ENCODE measurements at places on chromosomes 4 and X.

GRCh38 chr4:103496800-103497199 is 223.0 kb downstream of the TACR3 start:
- no peak for DNase-seq

DNA sequence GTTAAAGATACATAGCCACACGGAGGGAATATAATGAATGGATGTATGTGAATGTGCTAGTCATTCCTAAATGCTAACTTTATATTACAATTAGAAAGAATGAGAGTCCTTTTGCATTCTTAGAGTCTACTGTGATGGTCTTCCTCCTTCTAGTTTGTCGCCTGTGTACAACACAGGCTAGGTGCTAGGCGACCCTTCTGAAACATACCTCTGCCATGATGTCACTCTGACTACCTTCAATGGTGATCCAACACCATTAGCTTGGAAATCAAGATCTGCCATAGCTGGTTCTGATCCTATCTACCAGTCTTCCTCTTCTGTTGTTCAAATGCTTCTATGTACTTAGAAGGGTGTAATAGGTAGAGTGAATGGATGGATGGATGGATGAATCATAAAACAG is 151.2 kb downstream of the MGST2 start:
- DNase-seq, result no peak

DNA sequence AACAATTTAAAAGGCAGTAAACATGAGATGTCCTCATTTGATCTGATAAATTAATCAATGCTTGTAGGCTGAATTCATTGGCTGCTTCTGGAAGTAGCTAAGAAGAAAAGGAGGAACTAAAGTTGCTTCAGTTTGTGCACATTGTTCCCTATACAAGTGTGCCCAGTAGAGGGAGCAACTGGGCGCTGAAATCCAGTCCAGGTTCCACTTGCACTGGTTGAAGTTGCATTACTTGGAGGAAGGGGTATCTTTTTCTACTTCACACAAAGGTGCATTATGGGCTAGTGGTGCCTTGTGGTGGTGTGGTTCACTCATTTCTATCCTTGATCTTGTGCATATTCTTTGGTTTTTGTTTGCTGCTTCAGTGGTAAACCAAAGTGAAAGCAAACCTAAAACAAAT is 67.9 kb upstream of the SOX3 start:
- DNase-seq, result no peak

DNA sequence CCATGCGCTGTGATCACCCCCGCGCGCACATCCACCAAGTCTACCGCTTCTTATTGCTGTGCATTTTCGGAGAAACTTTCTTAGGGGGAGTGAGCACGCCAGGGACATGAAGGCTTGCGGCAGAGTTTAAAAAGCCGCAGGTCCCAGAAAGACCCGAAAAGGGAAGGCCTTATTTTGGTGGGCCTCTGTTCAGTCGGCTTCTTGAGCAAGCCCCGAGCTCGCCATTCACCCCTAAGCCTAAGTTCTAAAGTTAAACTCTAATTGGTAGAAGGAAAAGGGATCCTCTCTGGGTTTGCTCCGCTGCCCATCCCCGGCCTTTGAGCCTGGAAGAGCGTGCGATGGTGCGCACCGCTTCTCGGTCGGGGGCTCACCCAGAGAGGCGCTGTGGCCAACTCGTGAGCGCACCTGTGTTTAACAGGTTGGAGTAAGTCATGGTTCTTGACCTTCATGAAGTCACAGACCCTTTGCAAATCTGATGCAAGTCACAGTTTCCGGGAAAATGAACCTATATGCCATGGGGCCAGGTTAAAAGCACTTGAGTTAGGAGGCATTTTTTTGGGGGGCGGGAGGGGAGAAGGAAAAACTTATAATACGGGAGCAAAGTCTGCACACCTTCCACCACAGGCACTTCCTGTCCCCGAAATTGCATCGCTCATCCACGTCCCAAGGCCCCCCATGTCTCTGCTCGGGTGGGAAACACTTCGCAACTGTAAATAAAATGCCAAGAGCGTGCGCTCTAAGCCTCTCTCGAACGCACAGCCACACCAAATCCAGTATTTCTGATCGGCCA is 1.9 kb downstream of the PHOX2B start:
- no peak for DNase-seq

- DNase-seq, result no peak
Observed at GRCh38 chr4:154506253-154506652, 14.7 kb upstream of the DCHS2 start.

GRCh38 chrX:69388526-69388925 is 115.6 kb upstream of the NALF2 start:
- no peak for DNase-seq

- DNase-seq, result no peak
Observed at GRCh38 chr4:1974840-1975239, 33.9 kb downstream of the NELFA start.

GRCh38 chr4:176438401-176438800 is 118.6 kb downstream of the SPCS3 start:
- no peak for DNase-seq

DNA sequence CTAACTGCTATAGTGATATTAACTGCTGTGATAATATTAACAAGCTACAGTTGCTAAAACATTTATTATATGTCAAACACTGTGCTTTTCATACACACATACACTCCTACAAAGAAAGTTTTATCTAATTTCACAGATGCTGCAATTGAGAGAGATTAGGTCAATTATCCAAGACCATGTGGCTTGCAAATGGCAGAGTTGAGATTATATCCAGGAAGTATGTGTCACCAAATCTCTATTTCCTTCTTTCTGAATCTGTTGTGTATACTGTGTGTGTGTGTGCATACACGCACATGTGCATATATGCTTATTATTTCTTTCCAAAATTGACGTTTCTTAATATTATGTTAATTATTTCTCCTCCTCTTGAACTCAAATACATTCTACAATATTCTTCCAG is 775.9 kb upstream of the FTHL17 start:
- no peak for DNase-seq

DNA sequence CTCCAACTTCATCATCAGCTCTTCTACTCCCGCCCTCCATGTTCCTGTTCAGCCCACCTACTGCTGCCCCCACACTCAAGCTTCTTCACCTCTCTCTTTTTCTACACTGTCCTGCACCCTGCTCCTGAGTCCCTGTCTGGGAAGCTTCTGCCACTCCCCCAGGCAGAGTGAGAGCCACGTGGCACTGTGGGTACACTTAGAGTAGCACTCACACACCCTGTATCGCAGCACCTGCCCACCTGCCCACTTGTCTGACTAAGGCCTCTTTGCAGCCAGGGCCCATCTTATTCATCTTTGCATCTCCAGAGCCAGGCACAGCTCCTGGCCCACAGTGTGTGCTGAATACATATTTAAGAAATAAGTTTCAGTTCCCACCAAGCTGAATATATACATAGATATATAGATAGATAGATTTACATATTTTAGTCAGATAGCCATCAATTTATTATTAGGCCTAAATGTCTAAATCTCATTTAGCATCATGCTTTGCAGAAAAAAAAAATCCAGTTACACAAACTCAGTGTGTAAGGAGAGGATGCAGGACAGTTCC is 24.9 kb downstream of the CCDC149 start:
- DNase-seq, result no peak

DNA sequence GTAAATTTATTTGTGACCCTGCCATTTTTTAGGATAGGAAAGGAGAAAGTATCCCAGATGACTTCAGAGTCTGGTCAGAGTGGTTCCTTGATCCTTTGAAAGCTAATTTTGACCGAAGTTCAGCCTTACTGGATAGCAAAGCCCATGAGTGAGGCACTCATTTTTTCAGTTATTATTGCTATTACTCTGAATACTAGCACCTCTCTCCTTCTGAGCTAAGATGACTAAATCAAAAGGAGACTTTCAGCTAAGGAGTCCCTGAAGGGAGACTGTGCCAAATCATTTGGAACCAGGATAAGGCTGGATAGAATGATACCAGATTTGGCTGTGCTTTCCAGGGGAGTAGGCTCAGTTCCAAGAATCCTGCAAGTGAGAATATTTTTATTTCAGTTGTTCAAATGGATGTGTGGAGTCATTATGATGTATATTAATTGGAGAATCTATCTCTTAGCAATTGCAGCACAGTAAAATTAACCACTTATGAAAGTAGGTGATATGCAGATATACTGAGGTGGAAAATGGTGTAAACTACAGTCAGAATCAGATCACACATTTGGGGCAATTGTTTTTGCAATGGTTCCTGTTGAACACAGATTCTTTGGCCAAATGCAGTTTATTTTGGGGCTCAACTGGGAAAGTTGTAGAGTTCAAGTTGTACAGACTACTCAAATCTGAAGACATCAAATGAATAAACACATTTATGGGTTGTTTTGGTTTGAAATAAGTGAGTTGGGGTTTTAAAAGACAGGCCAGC is 1.2 kb downstream of the P2RY10 start:
- DNase-seq, result no peak

GRCh38 chr4:17094159-17094875 is 195.9 kb upstream of the LDB2 start:
- DNase-seq, result no peak

DNA sequence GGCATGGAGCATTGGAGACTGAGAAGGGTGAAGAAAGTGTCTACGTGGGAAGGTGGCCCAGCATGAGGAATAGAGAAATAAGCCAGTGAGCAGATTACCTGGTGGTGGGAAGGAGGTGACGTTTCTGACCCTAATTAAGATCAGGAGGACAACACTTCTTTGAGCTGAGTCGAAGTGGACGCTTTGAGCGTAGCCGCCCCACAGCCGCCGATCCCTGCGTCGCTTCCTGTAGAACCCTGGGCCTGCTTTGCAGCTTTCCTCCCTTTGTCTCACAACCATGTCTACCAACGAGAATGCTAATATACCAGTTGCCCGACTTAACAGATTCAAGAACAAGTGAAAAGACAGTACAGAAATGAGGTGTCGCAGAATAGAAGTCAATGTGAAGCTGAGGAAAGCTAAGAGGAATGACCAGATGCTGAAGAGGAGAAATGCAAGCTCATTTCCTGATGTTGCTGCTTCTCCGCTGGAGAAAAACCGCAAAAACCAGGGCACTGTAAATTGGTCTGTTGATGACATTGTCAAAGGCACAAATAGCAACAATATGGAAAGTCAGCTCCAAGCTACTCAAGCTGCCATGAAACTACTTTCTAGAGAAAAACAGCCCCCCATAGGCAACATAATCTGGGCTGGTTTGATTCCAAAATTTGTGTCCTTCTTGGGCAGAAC is 6.4 kb upstream of the ANTXR2 start:
- DNase-seq, result no peak

- DNase-seq, result no peak
Observed at GRCh38 chr4:10020871-10021652, at the start of gene SLC2A9. Gene SLC2A9, minus strand, starts transcription at chr4:10021497. Its CDS starts 68 bp downstream, at chr4:10021429.

GRCh38 chr4:122458625-122459024 is 2.1 kb upstream of the IL2 start:
- DNase-seq, result peak; percentile 7

- no peak for DNase-seq
Observed at GRCh38 chr4:73067971-73068394, 1.5 kb downstream of the COX18 start.

GRCh38 chr4:93710101-93710846 is 118.3 kb upstream of the ATOH1 start:
- no peak for DNase-seq

DNA sequence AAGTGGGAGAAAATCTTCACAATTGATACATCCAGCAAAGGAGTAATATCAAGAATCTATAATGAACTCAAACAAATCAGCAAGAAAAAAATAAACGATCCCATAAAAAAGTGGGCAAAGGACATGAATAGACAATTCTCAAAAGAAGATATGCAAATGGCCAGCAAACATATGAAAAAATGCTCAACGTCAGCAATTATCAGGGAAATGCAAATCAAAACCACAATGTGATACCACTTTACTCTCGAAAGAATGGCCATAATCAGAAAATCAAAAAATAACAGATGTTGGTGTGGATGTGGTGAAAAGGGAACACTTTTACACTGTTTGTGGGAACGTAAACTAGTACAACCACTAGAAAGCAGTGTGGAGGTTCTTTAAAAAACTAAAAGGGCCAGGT is 114.3 kb upstream of the CCSER1 start:
- no peak for DNase-seq

GRCh38 chrX:96971812-96972211 is 88.1 kb downstream of the RPA4 start:
- no peak for DNase-seq

- no peak for DNase-seq
Observed at GRCh38 chrX:97026406-97026805, 142.7 kb downstream of the RPA4 start.

DNA sequence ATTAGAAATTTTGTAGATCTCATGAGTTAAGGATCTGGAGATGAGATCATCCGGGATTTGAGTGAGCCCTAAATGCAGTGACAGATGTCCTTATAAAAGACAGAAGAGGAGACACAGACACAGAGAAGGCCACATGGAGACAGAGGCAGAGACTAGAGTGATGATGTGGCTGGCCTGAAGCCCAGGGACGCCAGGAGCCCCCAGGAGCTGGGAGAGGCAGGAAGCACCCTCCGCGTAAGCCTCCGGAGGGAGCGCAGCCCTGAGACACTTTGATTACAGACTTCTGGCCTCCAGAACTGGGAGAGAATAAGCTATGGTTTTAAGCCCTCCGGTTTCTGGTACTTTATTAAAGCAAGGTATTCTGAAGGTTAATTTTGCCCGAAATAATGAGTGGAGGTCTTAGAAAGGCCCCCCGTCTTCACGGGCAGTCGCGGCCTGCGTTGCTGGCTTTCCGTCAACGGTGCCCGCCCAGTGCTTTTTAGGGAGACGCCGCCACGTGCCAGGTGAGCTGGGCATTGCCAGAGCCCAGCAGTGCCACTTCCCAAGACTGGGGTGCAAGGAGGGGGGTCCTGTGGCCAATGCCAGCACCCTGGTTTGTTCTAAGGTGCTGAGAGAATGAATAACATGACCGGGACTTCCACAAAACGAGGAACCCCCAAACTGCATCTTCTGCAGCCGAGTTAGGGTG is 8.1 kb downstream of the DHRSX start:
- DNase-seq, result no peak

GRCh38 chr4:122293374-122294365 is 85.1 kb upstream of the ADAD1 start:
- no peak for DNase-seq

DNA sequence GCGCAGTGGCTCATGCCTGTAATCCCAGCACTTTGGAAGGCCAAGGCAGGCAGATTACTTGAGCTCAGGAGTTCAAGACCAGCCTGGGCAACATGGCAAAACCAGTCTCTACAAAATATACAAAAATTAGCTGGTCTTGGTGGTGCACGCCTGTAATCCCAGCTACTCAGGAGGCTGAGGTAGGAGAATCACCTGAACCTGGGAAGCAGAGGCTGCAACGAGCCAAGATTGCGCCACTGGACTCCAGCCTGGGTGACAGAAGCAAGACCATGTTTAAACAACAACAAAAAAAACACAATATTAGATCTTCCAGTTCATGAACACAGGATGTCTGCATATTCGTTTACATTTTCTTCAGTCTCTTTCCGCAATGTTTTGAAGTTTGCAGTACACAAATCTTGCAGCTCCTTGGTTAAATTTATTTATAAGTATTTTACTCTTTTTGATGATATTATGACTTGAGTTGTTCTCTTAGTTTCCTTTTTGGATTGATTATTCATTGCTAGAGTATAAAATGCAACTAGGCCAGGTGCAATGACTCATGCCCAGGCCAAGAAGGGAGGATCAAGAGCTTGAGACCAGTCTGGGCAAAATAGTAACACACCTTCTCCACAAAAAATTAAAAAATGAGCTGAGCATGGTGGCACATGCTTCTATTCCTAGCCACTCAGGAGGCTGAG is 30.4 kb upstream of the ABCG2 start:
- DNase-seq, result no peak

GRCh38 chr4:109169170-109169569 is 133.3 kb downstream of the COL25A1 start:
- no peak for DNase-seq

GRCh38 chrX:19372547-19373331 is 29.0 kb downstream of the PDHA1 start:
- DNase-seq, result no peak
